Tongue (tissue), 3 donors: ENCODE measurements at places on chromosomes 3 and 15. TPM values are rescaled to one million over a fixed set of nuclear protein-coding genes. Genes with fewer than 3 reads are reported as not detected.
A peak's percentile ranks its signal among the peaks of the same experiment; 100 is the strongest.

DNA sequence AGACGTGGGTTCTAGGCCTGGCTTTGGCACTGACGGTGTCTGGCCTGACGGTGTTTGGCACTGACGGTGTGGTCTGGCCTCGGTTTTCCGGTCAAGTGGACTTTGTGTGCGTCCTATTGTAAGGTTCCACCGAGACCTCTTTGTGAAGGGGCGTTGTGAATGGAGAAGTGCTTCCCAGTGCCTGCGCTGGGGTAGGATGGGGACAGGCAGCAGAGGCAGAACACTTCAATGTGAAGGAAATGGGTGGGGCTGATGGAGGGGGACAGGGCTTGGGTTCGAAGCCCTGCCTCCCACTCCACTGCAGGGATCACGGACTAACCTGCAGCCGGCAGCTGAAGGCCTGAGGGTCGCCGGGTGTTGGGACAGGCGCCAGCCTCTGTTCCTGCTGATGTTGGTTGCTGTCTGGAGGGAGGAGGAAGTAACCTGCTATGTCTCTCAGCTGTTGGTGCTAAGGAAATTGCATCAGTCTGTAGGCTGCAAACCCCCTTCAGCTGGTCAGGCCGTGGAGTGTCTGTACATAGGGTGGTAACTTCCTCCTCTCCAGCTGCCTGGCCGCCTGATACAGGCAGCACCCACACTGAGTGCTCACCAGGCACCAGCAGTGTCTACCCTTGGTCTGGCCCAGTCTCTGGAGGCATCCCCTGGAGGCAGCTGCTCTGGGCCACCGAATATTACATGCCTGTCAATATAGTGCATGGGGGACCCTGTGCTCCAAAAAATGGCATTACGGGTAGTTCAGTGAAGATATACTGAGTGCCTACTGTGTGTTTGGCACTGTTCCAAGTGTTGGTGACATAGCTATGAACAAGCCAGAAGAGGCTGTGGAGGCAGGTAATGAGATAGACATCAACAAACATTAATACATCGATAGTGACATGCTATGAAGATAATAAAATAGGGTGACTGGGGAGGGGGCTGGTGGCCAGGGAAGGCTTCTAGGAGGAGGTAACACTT is 1.1 kb downstream of the TM6SF1 start:
- peak; percentile 61 for DNase-seq

DNA sequence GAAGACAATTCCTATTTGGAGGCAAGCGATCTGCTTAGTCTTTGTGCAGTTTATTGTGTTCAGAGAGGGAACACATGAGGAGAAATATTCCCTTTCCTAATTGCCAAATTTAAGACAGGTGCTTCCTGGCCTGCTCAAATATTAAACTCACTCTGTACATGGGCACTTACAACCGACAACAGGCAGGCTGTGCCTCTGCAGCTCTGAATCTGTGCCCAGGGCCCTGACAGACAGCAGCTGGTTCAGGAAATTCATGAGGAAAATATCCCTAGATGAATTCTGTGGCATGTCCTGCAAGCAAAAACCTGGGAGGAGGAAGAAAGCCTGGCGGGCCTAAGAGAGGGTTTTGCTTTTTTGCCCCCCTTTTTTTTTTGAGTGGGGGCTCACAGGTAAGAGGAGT is 169.3 kb upstream of the TRIM42 start:
- peak; percentile 67 for DNase-seq

DNA sequence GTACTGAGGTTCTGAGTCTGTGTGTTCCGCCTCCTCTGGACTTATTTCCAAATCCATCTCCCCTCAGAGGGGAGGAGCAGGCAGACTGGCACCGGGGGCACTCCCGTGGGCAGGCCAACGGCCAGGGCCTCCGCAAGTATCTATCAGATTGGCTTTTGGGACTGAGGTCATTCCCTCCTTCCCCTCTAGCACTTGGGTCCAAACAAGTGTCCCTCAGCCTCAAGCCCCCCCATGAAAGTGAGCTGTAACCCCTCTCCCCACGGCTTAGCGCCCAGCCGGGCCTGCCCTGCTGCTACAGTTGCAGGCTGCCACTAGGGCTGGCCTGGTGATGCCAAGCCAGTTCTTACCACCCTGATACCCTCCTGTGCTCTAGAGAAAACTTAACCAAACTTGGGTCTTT is 17.4 kb downstream of the ITGA11 start:
- DNase-seq, result no peak

ZNF710 gene
- total RNA-seq, result 5.6 TPM

TMCO5A gene
- total RNA-seq, result not detected

FHIT gene
- total RNA-seq, result 7.4 TPM
